ENCODE measurements at places on chromosomes 11 and 22.

DNA sequence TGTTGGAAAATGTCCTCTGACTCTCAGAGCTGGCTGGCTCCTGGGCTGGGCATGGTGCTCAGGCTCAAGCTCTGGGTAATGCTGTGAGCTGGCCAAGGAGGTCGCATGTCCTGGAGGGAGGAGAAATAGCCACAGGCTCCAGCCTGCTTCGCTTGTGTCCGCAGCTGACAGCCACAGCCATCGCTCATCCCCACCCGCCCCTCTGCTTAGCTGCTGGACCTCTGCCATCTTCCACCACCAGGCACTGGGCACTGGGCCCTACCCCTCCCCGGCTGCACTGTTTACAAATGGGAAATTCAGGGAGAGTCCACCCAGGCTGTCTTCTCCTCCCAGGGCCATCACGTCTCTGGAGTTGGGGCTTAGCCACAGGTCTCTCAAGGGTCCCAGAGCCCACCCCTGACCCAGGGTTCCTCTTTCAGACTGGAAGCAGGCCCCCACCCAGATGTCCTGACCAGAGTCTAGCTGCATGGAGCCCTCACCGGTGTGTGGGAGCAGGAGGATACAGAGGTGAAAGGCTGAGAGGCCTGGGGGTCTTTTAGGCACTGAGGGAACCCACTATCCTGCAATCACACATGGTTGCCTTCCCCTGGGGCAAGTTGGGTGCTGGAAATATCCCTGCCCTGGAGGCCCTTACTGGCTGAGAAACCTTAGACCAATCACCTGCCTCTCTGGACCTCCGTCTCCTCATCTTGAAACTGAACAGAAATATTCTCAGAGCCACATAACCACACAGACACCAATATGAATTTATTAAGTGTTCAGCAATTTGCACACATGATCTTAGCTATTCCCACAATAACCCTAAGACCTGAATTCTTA is 62.7 kb downstream of the CD82 start:
- peak; percentile 54 for DNase-seq

GRCh38 chr11:101915791-101916291 is 481 bp downstream of the ANGPTL5 start:
- DNase-seq, result no peak

- peak; percentile 65 for DNase-seq
These were observed 108.6 kb downstream of the INSC start for GRCh38 chr11:15223318-15223717.

DNA sequence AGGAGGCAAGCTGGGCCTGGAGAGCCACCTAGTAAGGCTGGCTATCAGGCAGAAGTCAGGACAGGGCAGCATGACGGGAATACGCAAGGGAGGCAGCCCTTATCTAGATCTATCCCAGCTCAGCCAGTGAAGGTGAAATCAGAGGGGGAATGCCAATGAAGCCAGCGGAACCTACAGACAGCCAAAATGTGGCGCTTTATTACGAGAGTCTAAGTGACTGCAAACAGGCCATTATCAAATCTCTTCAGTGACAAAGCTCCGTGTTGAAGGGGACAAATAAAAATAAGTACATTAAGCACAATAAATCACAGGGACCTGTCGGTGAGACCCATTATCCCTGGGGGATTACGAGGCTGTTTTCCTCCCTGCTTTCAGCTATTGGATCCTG is 22.8 kb downstream of the LARGE1 start:
- peak; percentile 42 for DNase-seq

DNA sequence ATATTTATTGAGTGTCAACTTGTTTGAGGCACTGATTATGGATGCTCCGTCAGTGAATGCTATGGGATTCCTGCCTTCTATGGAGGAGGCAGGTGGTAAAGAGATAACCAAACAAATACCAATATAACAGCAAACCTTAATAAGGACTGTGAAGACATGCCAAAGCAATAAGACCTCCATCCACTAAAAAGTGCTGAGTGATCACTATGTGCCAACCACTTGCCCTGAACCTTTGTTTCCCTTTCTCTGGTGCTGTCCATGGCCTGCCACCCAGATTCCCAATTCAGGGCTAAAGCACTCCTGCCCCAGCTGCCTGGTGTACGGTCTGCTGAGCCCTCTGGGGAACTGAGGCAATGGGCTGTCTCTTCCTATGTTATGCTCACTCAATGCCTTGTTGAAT is 1074.9 kb downstream of the OPCML start:
- DNase-seq, result no peak

DNA sequence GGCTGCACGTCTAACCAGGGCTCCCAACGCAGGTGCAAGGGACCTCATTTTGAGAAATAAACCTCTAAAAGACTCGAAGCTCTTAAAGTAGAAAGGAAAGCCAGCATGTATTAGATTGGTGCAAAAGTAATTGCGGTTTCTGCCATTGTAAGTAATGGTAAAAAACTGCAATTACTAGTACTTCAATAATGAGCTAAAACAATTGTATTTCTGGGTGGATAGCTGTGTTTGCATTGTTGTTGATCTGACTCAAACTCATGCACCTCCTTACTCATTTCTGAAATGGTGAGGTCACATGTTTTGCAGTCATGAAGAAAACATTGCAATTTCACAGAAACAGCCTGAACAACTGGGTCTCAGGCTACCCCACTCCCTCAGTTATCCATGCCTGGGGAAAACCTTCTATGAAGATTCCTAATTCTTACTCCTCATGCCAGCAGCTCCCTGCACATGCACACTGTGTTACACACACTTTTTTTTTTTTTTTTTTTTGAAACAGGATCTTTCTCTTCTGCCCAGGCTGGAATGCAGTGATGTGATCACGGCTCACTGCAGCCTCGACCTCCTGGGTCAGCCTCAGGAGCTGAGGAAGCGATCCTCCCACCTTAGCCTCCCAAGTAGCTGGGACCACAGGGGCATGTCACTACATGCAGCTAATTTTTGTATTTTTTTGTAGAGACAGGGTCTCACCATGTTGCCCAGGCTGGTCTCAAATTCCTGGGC is 24.6 kb downstream of the VWCE start:
- no peak for DNase-seq

- peak; percentile 86 for DNase-seq
These were observed 3.4 kb downstream of the TIMM10 start for GRCh38 chr11:57527056-57527631.

- DNase-seq, result no peak
These were observed 1482.0 kb downstream of the BRD1 start for GRCh38 chr22:48345631-48346030.

DNA sequence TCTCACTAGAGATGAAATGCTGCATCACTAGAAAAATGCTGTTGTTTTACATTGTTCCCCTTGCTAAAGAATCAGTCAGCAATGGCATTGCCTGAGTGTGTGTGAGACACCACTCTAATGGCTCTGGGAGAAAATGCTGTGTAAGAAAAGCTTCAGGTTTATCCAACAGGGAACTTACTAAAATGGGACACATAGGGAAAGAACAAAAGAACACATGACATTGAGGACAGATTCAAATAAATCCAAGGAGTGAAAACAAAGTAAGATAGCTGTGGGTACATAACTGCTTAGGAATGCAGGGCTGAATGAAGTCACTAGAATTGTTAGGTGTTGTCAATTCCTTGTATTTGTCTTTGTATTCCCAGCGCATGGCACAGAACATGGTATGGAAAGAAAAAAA is 24.2 kb downstream of the BLID start:
- no peak for DNase-seq

DNA sequence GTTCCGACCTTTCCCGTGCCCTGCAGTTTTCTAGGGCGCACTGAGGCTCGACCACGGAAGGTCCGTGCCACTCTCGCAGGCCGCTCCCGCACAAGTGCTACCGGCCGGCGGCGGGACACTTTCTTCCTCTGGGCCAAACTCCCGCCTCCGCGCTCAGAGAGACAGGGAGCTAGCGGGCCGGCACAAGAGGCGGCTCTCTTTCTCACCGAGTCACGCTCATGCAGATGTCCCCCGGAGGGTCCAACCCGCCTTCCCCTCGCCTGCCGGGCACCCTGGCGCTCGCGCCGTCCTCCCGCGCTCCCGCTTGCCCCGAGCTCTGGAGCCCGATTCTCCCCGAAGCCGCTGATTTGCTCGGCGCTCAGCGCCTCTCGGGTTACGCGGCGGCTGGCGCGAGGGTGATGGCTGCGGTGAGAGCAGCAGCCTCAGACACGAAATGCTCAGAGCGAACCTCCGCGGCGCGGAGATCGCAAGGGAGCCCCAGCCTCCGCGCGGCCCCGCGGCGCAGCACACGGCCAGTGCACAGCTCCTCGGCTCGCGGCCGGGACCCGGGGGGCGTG is 1.0 kb downstream of the LMO1 start:
- DNase-seq, result peak; percentile 65

DNA sequence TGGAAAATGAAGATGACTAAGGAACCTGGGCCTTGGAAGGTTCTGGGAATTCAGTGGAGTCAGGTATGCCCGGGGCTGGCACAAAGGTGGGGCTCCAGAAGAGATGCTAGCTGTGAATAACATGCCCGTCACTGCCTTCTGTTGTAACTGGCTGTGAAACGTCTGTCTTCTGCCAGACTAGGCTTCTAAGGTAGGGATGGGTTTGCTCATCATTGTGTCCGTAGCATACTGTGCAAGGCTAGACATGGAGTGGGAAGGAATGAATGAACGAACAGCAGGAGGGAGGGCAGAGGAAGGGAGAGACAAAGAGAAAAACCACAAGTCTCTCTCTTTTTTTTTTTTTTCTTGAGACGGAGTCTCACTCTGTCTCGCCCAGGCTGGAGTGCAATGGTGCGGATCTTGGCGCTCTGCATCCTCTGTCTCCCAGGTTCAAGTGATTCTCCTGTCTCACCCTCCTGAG is 327.4 kb downstream of the MN1 start:
- DNase-seq, result no peak

GRCh38 chr22:20945578-20945934 is 21.5 kb upstream of the AIFM3 start:
- DNase-seq, result no peak

DNA sequence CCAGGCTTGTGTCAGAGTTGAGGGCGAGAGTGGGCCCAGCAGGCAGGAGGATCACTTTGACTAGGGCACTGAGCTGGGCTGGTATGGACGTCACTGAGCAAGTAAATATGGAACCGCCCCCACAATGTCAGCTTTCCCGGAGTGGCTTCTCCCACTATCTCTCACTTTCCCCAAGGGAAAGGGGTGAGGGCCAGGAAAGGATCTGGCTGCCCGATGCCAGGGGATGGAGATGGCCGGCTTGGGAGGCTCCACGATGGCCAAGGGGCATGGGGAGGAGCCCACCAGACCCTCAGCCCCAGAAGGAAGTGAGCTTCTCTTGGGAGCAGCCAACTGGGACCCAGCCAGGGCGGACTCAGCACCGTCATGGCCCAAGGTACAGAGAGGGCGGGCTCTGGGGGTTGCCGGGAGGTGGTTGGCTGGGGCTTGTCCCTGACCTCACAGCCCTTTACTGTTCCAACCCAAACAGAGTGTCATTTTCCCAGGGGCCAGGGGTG is 8.7 kb downstream of the PRDM11 start:
- no peak for DNase-seq

- no peak for DNase-seq
These were observed 1049.1 kb downstream of the BRD1 start for GRCh38 chr22:48778308-48779195.

- no peak for DNase-seq
These were observed 1.9 kb downstream of the PKP3 start for GRCh38 chr11:395866-396265.

Data from DMS79 treated with DMSO at 0.1 percent for 48 hours (cell line).